ENCODE measurements at places on chromosomes 16 and 17.
A peak's percentile ranks its signal among the peaks of the same experiment; 100 is the strongest.

- no peak for DNase-seq
Observed at GRCh38 chr16:12964461-12964860, 63.1 kb downstream of the SHISA9 start.

GRCh38 chr16:81497690-81498089, 53.1 kb downstream of the CMIP start:
- no peak for DNase-seq

DNA sequence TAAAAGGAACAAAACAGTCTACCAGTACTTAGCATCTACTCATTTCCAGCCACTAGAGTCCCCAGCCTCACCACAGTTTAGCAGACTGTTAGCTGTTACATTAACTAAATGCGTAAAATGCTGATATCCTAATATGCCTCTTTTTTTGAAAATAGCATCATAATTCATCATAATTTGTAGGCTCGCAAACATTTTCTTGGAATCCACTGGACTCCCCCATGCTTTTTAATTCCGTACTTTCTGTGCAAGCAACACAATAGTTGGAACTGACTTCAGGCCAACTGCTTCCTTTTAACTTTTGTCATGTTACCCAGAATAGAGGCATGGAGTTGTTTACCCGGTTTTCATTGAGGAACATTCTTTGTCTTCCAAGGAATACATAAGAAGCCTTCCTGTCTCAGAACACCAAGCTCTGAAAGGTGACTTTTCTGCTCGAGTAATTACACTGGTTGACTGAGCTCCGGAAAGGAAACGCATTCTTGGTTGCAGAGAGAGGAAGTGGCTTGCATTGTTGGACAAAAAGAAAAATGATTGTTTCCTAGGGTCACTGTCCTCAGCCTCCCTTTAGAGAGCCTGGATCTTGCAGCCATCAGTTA, 30.9 kb upstream of the SEC14L1 start:
- DNase-seq, result no peak

- no peak for DNase-seq
Observed at GRCh38 chr16:82753821-82754220, 127.1 kb downstream of the CDH13 start.

DNA sequence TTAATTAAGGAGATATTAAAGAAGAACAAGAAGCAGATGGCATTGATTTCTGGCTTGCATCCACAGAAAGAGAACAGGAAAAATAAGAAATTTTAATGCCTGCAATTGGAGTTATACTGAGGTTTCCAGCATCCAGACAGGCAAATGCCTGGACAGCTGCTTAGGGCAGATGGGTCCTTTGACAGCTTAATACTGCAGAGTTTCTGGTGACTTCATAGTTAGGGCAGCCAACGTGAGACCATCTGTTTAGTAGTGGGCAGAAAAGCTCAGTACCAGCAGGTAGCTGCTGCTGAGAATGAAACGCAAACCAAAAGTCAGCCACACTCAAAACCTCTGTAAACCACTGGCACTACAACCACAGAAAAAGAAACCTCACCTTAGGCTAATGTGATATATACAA, 109.8 kb downstream of the CDK5R1 start:
- DNase-seq, result no peak

DNA sequence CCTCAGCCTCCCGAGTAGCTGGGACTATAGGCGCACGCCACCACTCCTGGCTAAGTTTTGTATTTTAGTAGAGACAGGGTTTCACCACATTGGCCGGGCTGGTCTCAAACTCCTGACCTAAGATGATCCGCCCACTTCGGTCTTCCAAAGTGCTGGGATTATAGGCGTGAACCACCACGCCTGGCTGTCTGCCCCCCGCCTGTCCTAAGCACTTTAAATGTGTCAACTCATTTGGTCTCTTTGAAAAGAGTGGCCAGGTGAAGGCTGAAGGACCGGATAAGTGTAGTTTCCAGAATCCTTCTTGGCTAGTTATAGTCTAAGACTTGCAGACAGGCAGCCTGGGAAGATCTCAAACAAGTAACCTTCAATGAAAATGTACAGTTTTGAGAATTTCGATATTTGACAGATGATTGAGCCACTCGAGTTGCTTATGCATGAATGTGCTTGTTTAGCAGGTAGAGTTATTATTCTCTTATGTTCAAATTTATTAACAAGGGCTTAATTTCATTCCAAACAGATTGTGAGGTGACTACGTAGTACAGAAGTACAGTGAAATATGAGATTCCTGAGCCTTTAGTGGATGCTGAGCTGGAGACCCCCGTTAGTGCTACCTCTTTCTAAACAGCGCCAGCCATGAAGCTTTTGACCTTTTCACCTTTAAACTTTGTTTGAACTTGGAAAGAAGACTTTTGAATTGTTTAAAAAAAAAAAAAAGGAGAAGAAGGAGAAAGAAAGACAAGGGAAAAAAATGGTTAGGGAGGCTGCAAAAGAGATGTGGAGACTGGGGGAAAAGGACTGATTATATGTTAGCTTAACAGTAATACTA, 164.4 kb upstream of the TBX2 start:
- DNase-seq, result no peak

DNA sequence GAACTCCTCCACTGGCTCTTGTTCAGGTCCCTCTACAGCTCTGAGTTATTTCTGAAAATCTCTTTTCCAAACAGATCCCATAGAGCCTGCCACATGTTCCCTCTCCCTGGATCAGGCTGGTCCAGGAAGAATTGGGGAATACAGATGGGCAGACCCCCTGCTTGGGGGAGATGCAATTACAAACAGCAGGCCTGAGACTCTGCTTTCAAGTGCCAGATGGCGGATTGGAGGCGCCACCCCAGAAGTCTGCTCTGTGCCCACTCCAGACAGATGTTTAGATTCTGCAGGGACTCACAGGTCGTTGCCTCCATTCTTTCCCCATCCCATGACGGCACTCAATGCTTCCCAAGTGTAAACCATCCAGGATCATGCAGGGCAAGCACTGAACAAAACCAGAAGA, 316.6 kb downstream of the SLC39A11 start:
- DNase-seq, result no peak

- no peak for DNase-seq
Observed at GRCh38 chr16:63655846-63656245, 1466.0 kb downstream of the CDH11 start.

DNA sequence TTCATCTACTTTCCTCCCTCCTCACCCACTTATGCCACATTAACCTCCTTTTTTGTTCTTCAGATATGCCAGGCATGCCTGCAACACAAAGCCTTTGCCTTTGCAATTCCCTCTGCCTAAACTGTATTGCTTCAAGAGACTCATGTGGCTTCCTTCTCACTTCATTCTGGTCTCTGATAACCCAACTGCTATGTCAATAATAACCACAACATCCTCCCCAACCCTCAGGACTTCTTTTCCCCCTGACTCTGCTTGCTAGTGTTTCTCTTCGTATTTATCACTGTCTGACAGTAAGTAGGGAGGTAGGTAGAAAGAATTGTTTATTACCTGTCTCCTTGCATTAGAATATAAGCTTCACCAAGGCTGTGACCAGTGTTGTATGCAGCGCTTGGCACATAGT, 22.4 kb downstream of the RBL2 start:
- no peak for DNase-seq

- DNase-seq, result no peak
Observed at GRCh38 chr16:50207652-50208051, 54.5 kb downstream of the TENT4B start.

GRCh38 chr17:42023524-42024349, 3.8 kb downstream of the NKIRAS2 start:
- no peak for DNase-seq

DNA sequence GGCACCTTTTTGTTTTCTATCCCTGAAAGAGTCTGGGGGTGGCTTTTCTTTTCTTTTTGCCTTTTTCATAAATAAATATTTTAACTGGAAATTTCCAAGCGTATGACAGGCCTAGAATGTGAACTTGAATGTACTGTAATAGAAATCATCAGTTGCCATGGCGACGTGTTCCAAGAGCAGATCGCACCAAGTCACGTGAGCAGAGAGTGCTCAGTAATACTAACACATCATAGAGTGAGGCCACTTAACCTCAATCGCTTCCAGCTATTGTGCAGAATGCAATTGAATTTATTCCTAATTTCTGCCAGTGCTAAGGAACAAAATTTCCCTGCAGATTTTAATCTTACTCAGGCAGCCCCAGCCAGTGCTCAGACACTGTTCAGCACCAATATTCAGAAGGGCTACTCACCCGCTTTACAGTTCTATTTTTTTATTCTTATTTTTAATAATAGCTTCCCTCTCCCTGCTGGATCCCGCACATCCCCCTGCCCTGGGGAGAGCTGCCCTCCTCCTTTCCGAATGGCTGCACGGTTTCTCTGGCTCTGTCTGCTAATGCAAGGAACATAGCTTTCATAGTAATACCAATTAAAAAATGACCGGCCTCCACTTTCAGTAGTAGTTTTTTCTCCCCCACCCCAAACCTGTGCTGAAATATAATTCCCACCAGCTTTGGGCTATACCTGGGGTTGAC, 26.2 kb upstream of the PMFBP1 start:
- no peak for DNase-seq

GRCh38 chr16:54538276-54538675, 251.7 kb upstream of the IRX3 start:
- no peak for DNase-seq

DNA sequence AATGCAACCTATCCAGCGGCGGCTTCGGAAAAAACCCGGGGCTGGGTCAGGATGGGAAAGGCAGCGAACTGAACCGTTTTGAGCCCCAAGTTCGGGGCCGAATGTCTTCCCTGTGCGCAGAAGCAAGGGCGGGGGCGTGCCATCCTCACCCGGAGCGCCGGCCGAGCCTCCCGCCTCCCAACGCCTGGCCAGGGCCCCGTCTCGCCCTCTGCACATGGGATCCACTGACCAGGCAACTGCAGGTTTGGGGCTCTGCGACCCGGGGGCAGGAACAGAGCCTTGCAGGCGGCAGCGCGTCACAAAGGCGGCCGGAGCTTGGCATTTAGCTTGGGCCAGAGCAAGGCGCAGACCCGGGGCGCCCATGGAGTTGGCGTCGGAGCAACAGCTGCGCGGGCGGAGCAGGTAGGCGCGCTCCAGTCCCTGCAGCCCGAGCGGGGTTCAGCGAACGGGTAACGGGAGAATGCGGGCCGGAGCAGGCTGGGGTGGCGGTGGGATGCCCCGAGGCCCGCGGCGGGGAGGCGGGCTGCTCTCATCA, at the start of gene FBXO39:
Gene FBXO39 (plus strand): TSS at position 345 of the 535 bp plus-strand sequence. CDS start 3,654 bp downstream, outside the sequence.
- no peak for DNase-seq

- no peak for DNase-seq
Observed at GRCh38 chr16:57371494-57372371, 557 bp upstream of the CX3CL1 start.

DNA sequence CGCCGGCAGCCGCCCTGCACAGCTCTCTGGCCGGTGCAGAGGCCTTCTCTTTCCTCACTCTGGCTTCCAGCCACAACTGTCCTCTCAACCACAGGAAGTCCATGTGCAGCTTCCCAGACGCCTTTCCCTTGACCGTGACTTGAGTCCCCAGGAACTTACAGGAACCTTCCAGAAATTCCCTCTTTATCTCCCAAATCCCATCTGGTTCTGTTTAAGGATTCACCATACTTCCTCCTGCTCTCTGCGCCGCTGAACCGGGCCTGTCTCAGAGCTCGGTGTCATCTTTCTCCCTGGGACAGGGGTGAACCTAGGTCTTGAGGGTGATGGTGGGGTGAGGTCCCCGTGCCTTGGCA, 65.2 kb upstream of the ZNF469 start:
- no peak for DNase-seq

DNA sequence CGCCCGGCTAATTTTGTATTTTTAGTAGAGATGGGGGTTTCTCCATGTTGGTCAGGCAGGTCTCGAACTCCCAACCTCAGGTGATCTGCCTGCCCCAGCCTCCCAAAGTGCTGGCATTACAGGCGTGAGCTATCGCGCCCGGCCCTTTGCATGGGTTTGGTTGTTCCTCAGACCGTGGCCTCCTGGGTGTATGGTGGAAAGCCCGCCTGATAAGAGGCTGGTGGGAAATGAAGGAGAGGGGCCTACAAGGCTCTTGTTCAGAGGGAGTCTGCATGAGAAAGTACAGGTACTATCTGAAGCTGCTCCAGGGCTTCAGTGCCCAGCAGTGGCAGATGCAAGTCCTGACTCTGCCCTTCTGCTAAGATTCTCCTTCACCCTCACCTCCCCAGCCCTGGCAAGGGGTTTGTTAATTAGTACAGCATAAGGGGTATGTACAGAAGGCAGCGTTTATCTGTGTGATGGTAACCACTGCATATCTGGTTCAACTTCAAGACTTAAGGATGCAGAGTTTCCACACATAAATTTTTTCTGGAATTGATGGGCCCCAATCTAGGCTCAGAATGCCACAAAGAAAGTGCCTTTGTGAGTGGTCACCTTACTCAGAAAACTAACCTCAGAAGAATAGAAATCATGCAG, 24.2 kb downstream of the GRB7 start:
- peak; percentile 41 for DNase-seq

DNA sequence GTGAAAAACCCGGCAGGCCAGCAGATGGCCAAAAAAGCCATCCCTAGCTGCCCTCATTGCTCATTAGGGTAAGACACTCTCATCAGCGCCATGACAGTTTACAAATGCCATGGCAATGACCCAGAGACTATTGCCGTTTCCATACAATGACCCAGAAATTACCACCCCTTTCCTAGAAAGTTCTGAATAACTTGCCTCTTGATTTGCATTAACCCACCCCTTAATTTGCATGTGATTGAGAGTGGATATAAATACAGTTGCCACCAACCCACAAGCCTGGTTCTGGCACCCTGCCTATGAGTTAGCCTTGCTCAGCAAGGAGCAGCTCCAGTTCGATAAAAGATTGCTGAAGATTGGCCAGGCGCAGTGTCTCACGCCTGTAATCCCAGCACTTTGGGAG, 16.1 kb upstream of the C16orf54 start:
- no peak for DNase-seq

DNA sequence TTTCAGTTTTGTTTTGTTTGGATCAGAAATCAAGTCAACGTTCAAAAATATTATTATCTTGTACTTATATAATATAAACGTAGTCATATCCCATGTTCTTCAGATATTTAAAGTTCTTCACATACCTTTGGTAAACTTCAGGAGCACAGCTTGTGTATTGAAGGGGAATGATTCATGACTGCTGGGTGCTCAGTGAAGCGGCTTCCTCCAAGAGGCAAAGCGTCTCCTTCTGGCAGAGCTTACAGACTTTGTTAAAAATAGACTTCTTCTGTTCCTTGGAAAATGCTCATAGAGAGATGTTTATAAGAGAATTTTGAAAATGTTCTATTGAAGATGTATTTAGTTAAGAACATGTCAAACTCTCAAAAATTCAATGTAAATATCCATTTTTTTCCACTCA, 155.6 kb upstream of the CNTNAP4 start:
- no peak for DNase-seq

- DNase-seq, result no peak
Observed at GRCh38 chr16:73166947-73167550, 119.1 kb upstream of the ZFHX3 start.

Measured in activated effector memory CD4-positive, alpha-beta T cell treated with anti-CD3 and anti-CD28 coated beads, Interleukin-2, amount 50 U/mL, for 16 hours (primary cell).